ENCODE measurements at places on chromosomes 3 and 15.

GRCh38 chr15:28002136-28002861 is 96.8 kb downstream of the OCA2 start:
- no peak for DNase-seq

DNA sequence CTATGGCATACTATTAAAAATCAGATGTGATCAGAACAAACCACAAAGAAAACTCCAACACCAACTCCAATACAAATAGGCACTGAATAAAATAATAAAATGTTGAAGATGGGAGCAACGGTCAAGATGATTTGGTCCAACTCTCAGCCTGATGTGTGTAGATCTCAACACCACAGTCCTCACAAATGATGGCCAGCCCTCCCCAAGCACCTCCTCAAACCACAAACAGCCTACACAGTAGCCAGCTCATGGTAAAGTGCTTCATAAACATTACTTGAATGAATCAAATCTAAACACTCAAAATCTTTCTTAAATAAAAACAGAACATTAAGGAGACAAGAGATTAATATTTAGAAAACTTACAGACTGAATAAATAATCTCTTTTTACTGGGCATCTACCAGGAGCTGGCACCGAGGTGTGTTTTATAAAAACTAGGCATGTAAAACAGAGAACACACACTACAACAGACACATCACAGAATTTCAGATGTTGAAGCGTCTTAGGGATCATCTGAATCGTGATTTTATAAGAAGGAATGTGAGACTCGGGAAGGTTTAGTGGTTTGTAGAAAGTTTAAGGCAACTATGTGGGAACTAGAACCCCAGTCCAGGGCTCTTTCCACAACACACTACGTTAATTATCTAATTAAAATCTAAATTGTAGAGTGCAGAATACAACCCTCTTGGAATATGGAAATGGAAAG is 102.4 kb downstream of the MYLK start:
- no peak for DNase-seq

GRCh38 chr3:21672303-21672702 is 78.7 kb downstream of the ZNF385D start:
- no peak for DNase-seq

GRCh38 chr15:35691891-35692867 is 146.2 kb upstream of the DPH6 start:
- no peak for DNase-seq

GRCh38 chr3:193556841-193557240 is 2.1 kb upstream of the ATP13A4 start:
- DNase-seq: no peak

- DNase-seq: no peak
These were observed 156.3 kb downstream of the TIGIT start for GRCh38 chr3:114450008-114450596.

DNA sequence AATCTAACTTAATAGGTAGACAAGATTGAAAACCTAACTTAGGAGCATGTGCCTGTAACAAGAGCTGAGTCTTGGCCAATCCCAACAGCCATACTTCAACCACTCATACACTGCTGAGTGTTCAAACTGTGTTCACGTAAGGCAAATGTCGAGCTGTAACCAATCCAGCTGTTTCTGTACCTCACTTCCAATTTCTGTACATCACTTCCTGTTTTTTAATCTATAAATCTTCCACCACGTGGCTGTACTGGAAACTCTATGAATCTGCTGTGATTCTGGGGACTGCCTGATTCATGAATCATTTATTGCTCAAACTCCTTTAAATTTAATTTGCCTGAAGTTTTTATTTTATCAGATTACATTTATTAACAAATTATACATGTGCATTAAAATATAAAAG is 44.6 kb upstream of the NEDD4 start:
- no peak for DNase-seq

GRCh38 chr3:154120961-154121700 is at the start of gene ARHGEF26:
TSS of gene ARHGEF26 (plus strand) at chr3:154121390. CDS start at chr3:154121993, 603 bp downstream.
- peak; percentile 37 for DNase-seq

GRCh38 chr15:82263350-82263749 is 732 bp downstream of the SAXO2 start:
- DNase-seq: no peak

DNA sequence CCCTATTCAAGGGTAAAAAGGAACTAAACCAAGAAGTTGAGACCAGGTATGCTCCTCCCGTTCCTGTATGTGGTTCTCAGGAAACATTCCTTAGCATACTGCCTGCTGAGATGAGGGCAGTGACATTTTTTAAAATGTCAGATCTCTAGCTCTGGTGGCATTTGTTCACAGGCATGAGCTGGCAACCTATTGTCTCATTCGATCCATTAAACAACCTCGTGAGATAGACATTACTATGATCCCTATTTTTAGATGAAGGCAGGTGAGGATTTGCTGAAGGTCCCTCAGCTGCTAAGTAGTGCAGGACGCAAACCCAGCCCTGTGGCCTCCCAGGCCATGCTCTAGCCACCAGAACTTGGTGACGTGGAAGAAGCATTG is 74.9 kb downstream of the SIDT1 start:
- no peak for DNase-seq

- no peak for DNase-seq
These were observed 122.8 kb downstream of the CACNA1D start for GRCh38 chr3:53616971-53617892.

DNA sequence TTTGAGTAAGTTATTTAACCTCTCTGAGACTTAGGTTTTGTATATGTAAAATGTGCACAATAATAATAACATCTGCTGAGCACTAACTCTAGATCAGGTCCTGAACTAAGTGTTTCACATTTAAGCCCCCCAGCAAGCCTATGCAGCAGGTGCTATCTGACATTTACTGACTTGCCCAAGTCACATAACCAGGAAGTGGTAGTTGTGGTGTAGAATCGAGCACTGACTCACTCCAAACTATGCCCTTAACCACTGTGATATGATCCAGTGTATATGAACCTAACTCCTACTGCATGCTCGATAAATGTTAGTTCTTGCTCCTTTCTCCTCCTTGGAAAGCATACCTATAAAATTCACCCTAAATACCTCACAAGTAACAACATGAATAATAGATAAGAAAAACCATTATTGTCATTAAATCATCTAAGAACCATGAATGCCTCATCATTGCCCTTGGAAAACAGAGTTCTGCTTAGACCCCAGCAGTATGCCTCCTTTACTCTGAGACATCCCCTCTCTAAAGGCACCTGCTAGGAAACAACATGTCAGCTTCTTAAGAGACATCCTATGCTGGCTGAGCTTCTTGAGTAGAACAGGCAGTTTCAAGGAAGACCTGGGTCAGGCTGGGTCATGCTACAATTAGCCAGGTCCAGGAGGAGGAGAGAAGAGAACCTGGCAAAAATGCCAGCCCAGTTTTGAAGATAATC is 3.0 kb upstream of the SHC4 start:
- no peak for DNase-seq

- no peak for DNase-seq
These were observed 16.0 kb downstream of the ANKRD63 start for GRCh38 chr15:40266828-40267304.

DNA sequence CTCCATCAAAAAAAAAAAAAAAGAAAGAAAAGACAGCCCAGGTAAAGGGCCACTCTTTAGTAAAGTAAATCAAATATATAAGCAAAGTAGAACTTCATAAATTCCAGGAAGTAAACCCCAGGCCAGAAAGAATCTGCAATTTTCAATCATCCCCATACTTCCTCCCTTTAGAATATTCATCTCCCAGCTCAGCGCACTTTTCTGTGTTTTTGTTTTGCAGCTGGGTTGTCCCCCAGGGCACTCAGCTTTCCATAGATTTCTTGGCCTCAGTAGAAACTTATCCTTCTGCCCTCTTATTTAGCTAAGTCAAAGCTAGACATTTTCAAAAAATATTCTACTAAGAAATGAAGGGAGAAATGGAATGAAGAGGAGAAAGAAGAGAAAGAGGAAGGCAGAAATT is 24.0 kb upstream of the SPRED1 start:
- no peak for DNase-seq

GRCh38 chr15:77098572-77098971 is 27.7 kb upstream of the TSPAN3 start:
- DNase-seq: no peak

GRCh38 chr3:6736836-6737629 is 123.9 kb upstream of the GRM7 start:
- no peak for DNase-seq

- DNase-seq: no peak
These were observed 362.6 kb downstream of the ROBO1 start for GRCh38 chr3:79405183-79405582.

- no peak for DNase-seq
These were observed 671.5 kb downstream of the FHIT start for GRCh38 chr3:60579734-60580133.

DNA sequence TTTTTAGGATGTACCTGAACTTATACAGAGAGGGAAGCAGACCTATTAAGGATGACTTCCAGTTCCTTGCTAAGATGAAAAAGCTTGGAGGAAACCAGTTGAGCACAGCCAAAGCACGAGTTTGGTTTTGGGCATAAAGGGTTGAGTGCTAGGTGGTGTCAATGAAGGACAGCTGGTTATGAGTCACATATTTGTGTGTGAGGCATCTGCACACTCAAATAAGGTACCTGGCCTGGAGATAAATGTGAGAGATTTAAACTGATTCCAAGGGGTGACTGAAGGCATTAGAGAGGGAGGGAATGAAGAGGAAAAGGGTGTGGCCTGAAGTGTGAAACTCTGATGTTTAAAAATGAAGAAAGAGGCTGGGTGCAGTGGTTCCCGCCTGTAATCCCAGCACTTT is 486.7 kb downstream of the DIPK2A start:
- DNase-seq: no peak

DNA sequence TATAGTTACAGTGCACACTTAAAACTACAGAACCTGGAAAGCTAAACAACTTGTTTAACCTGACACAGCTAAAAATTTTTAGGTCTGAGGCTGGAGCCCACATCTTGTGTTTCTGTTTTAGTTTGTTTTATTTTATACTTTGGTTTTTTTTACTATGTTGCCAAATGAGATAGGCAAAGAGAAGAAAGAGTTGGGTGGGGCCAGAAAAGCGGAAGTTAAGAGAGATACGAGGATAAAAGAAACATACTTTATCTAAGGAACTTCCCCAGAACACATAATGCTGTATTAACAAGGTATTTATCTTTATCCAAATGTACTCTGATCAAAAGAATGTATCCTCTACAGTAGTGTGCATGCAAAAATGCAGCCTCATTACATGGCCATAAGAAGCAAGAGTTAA is 1145.7 kb downstream of the EPHA3 start:
- no peak for DNase-seq

DNA sequence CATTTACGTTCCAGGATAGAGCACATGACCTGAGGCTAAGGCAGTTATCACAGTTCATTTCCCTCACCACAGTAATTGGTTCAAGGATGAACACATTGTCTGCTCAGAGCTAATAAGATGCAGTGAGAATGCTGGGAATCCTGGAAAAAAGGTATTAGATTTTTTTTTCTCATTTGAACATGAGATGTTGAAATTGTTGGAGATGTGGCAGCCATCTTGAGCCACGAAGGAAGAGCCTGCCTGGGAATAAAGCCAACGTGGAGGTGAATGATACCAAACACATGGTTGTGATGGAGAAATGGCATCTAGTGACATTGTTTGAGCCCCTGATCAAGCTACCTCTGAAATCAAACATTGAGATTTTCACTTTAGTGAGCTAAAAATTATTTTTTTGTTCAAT is 16.0 kb upstream of the STT3B start:
- DNase-seq: no peak

DNA sequence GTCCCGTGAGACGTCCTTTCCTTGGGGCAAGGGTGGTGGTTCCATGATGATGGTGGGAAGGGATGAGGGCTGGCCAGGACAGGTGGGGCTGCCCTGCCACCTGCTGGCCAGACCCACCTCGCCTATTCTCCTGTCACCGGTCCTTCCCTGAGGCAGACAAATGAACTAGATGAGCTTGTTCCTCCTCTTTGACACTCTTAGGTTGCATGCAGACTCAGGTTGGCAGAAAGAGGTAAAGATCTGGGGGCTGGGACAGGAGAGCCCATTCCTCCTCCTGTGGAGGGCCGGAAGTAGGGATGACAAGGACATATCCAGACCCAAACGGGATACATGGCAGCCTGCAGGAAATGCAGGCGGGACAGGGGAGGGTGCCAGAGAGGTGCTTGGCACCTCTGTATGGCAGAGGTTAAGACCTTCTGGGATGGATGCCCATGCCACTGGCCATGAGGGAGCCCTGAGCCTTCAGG is 38.6 kb downstream of the ACSBG1 start:
- no peak for DNase-seq

GRCh38 chr3:45979378-45979777 is 16.2 kb downstream of the FYCO1 start:
- no peak for DNase-seq

- DNase-seq: no peak
These were observed 112.5 kb upstream of the TGFBR2 start for GRCh38 chr3:30493911-30494311.

DNA sequence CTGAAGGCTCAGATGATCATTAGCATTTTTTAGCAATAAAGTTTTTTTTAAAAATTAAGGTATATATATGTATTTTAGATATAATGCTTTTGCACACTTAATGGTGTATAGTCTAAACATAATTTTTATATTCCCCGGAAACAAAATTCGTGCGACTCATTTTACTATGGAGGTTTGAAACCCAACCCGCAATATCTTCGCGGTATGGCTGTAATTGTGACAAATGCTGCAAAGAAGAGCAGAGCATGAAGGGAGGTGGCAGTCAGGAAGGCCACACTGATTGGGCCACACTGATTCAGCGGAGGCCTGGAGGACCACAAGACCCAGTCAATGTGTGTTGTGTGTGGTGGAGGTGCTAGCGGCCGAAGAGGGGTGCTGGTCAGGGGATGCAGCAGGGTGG is 4.5 kb upstream of the CYP8B1 start:
- DNase-seq: no peak

GRCh38 chr3:136207489-136208115 is 11.5 kb upstream of the MSL2 start:
- DNase-seq: no peak

- no peak for DNase-seq
These were observed 116.6 kb downstream of the SEC22A start for GRCh38 chr3:123318374-123318773.

DNA sequence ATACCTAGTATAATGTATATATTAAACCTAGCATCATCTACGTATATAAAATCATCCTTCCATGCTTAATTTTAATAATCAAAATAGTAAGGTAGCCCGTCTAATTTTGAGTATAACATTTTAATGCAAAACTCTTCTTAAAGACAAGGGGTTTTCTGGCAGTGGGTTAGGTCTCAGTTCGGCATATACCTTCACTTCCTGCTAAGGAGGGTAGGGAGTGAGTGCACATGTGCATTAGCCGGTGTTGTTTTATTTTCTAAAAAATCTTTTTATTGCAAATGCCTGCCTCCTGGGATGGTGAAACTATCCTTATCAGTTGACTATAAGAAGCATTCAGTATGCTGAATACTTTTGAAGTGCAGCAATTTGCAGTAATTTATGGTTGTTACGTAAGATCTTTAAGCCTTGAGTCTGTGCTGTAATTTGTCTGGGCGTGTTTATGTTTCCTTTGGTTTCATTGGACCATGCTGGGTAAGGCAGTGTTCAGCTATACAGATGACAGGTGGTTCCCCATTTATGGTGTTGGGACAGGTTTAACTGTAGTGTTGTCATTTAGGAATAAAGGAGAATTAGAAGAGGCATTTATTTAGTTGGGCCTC is 11.7 kb downstream of the ARHGEF26 start:
- DNase-seq: no peak

GRCh38 chr3:116474801-116475200 is 29.5 kb upstream of the LSAMP start:
- DNase-seq: no peak
